Fibroblast of skin of scalp (primary cell): ENCODE measurements at places on chromosomes 6 and 20.

GRCh38 chr6:46174904-46175303, 4.1 kb upstream of the ENPP5 start:
- no peak for DNase-seq

DNA sequence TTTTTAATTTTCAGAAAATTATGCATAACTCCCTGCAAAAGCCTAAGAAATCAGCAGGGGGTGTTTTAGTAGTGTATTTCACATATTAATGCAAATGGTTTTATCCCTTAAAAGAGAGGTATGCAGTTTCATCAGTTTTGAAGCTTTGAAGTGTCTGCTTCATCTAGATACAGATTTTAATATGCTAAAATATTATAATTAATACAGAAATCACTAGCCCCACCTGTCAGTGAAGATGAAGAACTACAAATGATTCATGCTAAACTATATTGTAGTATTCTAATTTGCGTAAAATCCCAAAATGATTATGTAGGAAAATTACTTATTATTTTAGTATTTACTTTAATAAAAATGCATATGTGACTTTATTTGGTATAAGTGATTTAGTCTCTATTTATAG, 2.9 kb upstream of the TFB1M start:
- DNase-seq: peak; percentile 21

DNA sequence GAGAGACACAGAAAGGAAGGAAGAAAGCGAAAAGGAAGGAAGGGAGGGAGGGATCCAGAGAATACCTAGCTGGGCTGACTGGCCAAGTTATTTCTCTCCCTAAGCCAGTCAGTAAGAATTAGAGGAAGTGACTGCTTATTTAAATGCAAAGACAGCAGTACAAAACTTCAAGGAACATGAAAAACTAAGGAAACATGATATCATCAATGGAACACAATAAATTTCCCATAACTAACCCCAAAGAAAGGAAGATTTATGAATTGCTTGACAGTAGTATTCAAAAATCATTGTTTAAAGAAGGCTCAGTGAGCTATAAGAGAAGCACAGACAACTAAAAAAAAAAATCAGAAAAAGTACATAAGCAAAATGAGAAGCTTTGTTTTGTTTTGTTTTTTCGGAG, 252.3 kb upstream of the SASH1 start:
- no peak for DNase-seq

DNA sequence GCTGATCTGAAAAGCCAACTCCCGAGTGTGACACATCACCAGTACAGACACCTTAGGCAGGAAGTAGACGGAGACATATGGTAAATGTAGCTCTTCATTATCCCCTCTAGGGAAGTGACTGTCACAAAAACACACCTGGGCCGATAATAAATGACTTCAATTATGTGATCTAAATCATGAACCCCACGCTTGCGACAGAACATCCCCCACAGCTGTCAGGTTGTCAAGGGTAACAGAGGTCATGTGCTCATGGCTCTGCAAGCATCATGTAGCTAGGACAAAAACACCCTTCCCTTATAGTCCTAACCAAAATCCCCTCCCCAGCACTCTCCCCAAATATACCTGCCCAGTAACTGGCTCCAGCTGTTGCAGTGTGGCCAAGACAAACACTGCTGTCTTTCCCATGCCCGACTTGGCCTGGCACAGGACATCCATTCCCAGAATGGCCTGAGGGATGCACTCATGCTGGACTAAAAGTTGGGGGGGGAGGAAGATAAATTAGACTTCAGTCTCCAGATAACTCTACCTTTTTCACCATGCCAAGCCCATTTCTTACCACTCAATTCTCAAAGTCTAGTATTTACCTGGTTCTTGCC, 2.9 kb downstream of the DDX39B start:
- DNase-seq: no peak

GRCh38 chr6:34095136-34095505, 50.8 kb downstream of the GRM4 start:
- DNase-seq: no peak
